ENCODE measurements at places on chromosomes 11 and 22.

DNA sequence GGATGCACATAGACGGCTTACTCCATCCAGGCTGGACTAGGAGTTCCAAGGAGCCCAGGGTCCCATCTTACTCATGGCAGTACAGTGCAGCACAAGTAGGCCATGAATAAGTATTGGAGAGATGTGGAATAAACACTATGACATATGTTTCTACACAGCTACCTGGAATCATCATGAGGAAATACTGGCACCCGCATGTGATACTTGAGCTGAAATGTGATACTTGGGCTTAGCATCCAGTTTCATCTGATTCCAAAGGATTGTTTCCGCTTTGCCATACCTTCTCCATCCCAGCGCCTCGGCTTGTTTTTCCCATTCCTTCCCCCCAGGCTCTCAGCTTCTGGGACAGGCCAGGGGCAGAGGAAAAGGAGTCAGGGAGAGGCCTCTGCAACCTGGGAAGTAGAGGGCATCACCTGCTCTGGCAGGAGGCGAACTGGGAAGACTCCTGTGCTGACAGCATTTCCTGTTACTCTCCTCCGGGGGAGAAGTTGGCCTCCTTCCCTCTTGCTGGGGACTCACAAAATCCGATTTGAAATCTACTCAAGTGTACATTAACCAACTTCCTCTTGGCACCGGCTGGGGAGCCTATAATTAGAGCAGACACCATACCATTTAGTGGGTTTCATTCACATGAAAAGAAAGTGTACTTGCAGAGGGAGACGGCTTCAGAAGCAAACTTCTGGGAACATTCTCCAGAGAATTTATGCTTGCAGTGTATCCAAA lies 187.8 kb downstream of the MIAT start:
- no peak for DNase-seq

DNA sequence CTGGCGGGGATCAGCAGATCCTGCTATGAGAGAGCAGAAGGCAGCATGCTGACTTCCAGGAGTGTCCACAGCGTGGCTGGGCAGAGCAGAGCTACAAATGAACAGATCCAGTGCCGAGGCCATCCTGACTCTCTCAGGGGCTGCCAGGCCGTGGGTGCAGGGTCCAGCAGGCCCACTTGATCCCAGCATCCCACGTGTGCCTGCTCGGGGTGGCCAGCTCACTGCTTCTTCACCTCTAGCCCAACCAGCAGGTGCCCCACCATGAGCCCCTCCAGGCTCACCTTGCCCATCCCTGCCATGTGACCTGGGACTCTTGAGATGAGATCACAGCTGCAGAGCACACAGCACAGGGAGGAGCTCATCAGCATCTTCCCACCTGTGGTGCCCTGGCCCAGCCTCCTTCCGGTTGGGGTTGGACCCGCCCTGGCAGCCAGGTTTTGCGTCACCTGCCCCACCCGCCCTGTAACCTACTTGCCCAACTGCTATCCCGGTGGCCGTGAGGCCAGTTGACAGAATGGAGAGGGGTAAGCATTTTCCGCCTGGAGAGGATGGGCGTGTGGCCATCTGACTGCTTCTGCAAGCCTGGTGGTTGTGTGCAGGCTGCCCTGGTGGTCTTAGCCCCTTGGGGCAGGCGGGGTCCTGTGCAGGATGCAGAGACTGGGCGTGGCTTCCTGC lies 11.0 kb downstream of the TANGO2 start:
- DNase-seq = no peak

- no peak for DNase-seq
Observed at GRCh38 chr11:10032935-10033334, 261.1 kb downstream of the SBF2 start.

GRCh38 chr11:67544616-67545242 lies 21.5 kb upstream of the CABP2 start:
- DNase-seq = no peak

DNA sequence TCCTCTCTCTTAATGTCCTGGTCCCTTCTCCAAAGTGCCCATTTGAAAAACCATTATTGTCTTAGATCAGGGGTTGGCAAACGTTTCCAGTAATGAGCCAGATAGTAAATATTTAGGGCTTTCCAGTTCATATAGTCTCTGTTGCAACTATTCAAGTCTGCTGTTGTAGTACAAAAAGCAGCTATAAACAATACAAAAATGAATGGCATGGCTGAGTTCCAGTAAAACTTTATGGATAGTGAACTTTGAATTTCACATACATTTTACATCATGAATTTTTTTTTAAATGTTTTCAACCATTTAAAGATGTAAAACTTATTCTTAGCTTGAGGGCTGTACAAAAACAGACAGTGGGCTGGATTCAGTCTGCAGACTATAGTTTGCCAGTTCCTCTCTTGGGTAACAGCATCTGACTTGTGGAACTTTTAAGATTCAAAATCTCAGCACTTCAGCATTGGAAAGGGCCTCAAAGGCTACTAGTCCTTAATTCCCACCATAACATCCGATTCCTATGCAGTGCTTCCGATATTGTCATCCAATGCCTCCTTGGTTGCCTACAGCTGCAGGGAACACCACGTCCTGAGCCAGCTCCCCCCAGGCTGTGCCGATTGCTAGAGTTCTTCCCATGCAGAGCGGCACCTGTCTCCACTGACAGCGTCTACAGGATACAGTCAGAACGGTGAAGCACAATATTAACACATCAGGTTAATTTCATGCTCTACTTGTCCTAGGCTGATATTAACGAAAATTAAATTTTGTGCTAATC lies 65.6 kb upstream of the E2F8 start:
- DNase-seq = no peak

DNA sequence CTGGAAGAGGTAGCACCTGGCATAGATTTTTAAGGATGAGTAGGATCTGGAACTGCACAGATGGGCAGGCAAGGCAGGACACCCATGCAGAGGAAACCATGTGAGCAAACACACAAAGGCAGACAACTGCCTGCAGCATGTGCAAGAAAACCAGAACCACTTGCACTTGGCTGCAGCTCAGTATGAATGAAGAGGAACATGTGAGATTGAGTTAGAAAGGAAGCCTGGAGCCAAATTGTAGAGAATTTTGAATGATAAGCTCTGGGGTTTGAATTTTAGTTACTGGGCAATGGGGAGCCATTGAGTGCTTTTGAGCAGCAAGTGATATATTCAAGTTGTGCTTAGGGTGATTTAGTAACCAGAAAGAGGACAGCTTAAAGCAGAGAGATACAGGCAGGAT lies 583.4 kb downstream of the SOX6 start:
- DNase-seq = no peak

- DNase-seq = no peak
Observed at GRCh38 chr22:45757068-45757467, 85.4 kb downstream of the ATXN10 start.

- DNase-seq = no peak
Observed at GRCh38 chr22:20026996-20027601, 6.2 kb downstream of the TANGO2 start.

DNA sequence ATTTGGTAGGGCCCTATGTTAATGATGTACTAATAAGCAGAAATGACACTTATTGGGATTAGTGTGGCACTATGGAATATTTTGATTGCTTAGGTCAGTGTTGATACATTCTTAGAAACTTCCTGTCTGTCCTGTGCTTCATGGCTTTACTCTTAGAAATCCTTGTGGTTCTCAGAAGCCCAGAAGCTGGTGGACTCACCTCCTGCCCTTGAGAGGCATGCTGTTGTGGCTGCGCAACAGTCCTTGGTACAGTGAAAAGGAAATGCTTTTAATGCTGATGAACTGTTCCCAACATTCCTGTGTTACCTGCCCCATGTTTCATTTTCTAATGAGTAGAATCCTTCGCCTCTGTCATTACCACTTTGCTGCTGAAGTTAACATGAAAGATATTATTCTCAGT lies 52.4 kb upstream of the MYO18B start:
- DNase-seq = no peak

GRCh38 chr22:36321797-36322601 lies 65.8 kb downstream of the MYH9 start:
- DNase-seq = no peak

GRCh38 chr11:70080763-70081162 lies 2.6 kb downstream of the ANO1 start:
- DNase-seq = no peak

- no peak for DNase-seq
Observed at GRCh38 chr11:44692460-44692859, 34.3 kb upstream of the TSPAN18 start.

- no peak for DNase-seq
Observed at GRCh38 chr11:24593332-24593731, 96.5 kb downstream of the LUZP2 start.

Data from stimulated activated CD4-positive, alpha-beta T cell treated with anti-CD3 and anti-CD28 coated beads, Interleukin-1b, Interleukin-23, amount 100 ng/mL, for 1 hour (primary cell).